ENCODE measurements at places on chromosomes 1 and 21.

- H3K27me3 ChIP-seq = no peaks in the 10 kb centered on the region
- H3K36me3 ChIP-seq = no peaks in the 10 kb centered on the region
- H3K27ac ChIP-seq = no peak overlapping the region
- H3K4me1 ChIP-seq = no peaks in the 10 kb centered on the region
These were observed 12.5 kb upstream of the DISP3 start for GRCh38 chr1:11466416-11466815.

DNA sequence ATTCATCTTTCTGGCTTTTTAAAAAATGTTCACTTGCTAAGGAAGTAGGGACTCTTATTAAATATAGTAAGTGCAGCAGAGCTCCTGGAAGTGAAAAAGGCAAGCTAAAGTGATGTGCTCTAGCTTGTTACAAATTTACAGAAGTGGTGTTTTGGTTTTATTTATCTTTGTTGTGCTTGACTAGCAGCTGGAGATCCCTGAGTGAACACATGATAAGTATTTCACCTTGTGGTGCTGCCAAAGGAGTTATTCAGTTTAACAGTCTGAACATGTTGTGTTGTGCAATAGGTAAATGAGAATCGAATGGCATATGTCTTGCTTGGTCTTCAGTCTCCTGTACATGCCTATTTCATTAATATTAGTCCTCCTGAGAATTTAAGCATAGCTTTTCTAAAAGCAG, 315.7 kb downstream of the TPR start:
- no peak for DNase-seq
- H3K27ac ChIP-seq = peak overlapping the region; percentile 39
- no peaks in the 10 kb centered on the region for H3K36me3 ChIP-seq
- no peak overlapping the region for H3K4me3 ChIP-seq
- no peaks in the 10 kb centered on the region for H3K27me3 ChIP-seq

DNA sequence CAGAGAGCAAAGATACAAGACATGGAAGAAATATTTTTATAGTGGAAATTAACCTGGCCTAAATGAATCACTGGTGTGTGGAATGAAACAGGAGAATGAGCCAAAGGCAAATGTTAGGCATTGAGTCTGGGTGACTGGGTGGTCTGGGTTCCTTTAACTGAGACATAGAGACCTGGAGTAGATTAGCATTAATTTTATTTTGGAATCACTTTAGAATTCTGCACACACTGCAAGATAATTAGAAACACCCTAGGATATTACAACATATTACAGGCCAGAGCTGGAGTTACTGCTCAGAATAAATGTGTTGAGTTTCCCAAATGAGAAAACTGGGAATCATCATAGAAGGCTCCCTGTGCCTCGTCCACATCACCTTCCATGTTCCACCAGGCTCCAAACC, 85.5 kb downstream of the PLPPR5 start:
- no peak overlapping the region for H3K27ac ChIP-seq
- no peaks in the 10 kb centered on the region for H3K4me1 ChIP-seq
- H3K36me3 ChIP-seq = no peaks in the 10 kb centered on the region

DNA sequence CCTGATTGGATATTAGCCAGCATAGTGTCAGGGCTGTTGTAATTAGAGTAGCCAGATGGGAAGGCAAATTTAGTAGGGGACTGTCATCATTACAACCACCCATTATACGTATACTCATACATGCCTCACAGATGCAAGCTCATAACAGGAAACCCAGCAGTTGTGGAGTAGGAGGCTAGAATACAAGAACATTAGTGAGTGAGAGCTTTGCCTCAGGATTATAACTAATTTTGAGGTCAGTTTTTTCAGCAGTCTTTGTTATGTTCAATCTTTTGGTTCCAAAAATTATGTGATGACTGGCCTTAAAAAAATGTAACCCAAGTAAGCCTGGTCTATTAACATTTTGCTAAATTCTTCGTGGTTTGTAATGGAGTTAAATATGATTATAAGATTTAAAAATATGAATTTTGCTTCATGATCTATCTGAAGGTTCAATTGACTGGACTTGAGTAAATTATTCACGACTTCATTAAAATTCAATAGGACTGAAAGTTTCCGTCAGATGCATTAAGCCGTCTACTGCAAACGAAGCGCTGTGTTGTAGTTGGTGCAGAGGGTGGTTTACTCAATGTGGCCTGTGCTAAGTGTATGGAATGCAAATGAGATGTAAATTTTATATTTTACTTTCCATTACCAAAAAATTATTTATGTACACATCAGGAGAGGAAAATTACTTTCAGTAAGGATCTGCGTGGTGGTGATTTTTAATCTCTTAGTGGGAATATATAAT, 48.8 kb downstream of the KCNK1 start:
- H3K27me3 ChIP-seq = no peaks in the 10 kb centered on the region
- DNase-seq = no peak
- H3K27ac ChIP-seq = no peak overlapping the region
- H3K36me3 ChIP-seq = peaks cover 3% of the 10 kb centered on the region
- no peak overlapping the region for H3K4me3 ChIP-seq

DNA sequence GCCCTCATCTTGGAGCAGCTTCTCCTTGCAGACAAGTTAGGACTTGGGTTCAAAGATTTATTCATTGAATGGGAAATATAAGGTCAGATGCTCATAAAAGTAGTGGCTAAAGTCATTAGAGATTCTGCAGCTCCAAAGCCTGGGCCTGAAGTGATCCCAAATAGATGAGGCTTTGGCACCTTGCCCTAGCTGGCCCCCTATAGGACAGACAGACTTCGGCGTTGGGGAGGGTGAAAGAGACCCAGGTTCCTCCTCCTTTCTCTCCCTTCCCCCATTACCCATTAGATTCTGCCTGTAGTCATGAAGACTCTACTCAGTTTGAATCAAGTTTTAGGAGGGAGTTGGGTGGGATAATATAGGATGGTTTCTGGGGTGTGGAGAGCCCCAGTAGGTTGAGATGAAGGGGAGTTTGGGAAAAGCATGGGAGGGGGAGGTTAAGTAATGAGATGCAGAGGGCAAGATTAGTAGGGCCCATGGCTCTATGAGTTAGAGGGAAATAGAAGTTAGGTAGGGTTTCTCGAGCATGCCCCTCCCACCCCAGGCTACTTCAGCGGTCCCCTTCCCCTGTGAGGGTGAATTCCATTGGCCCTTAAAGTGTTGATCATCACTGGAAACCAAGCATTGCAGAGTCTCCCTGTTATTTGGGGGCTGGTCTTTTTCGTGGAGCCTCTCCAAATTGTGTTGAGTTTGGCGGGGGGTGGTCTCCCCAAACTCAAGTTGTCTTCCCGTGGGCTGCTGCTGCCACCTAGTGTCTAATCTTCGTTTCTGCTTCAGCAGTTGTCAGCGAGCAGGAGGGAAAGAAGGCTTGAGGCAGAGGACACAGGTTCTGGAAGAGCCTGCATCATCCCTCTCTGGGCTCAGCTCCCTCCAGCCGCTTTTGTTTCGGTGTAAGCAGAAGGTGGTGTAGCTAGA, 2.1 kb upstream of the AHDC1 start:
- H3K4me1 ChIP-seq = peaks cover 10% of the 10 kb centered on the region
- peak; percentile 60 for DNase-seq
- no peaks in the 10 kb centered on the region for H3K27me3 ChIP-seq
- no peaks in the 10 kb centered on the region for H3K36me3 ChIP-seq

- DNase-seq = no peak
- H3K27me3 ChIP-seq = no peaks in the 10 kb centered on the region
- no peaks in the 10 kb centered on the region for H3K4me1 ChIP-seq
These were observed 73.5 kb downstream of the LRIG2 start for GRCh38 chr1:113146242-113147072.

- H3K36me3 ChIP-seq = no peaks in the 10 kb centered on the region
- no peak for DNase-seq
- no peak overlapping the region for H3K27ac ChIP-seq
- H3K4me3 ChIP-seq = no peak overlapping the region
These were observed 113.0 kb upstream of the SLC25A33 start for GRCh38 chr1:9426291-9426711.

All from liver (tissue), 10 donors.